Spleen (tissue), 13 donors: ENCODE measurements at places on chromosomes 11 and 22. TPM values are rescaled to one million over a fixed set of nuclear protein-coding genes. Genes with fewer than 3 reads are reported as not detected.

HMOX1 gene
- polyA plus RNA-seq = 178 TPM

PANX2 gene
- polyA plus RNA-seq = 0.67 TPM

NLRP14 gene
- not detected for polyA plus RNA-seq

KRTAP5-1 gene
- polyA plus RNA-seq = not detected

PRRG4 gene
- polyA plus RNA-seq = 0.65 TPM

LGR4 gene
- polyA plus RNA-seq = 1.5 TPM

KRTAP5-10 gene
- 0.08 TPM for polyA plus RNA-seq

TCN1 gene
- polyA plus RNA-seq = 0.64 TPM

OR2D2 gene
- polyA plus RNA-seq = not detected

FXYD2 gene
- polyA plus RNA-seq = 18.4 TPM

MUC5AC gene
- not detected for polyA plus RNA-seq
